Activated CD4-positive, alpha-beta T cell treated with anti-CD3 and anti-CD28 coated beads, Interleukin-2, amount 10 ng/mL, durations not matched to agents 7 days and 5 days (primary cell): ENCODE measurements at places on chromosomes 2 and 18.
A peak's percentile ranks its signal among the peaks of the same experiment; 100 is the strongest.

DNA sequence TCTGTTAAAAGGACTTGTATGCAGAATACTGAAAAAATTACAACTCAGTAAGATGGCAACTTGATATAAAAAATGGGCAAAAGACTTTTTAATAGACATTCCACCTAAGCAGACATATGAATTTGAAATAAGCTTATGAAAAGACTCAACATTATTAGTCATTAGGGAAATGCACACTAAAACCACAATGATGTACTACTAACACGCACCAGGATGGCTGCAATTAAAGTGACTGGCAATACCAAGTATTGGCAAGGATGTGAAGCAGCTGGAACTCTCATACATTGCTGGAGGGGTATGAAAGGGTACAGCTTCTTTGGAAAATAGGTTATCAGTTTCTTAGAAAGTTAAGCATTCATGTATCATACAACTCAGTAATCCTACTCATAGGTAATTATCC is 3.2 kb upstream of the ENOSF1 start:
- no peak for DNase-seq

DNA sequence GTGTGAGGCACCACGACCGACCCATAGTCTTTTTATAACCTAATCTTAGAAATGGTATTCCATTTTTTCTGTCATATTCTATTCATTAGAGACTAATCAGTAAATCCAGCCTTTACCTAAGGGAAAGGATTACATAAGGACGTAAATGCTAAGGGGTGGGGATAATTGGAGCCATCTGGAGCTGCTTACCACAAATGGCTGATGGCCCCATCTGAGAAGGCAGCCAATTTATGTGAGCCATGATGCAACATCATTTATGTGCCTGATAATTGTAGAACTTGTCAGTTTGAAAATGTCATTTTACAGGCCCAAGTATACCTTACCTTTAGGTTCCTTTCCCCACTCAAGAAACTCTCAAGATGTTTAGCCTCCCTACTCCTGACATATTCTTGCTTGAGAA is 44.0 kb downstream of the ARHGEF33 start:
- DNase-seq = no peak

- DNase-seq = no peak
These were observed 14.4 kb upstream of the SMIM21 start for GRCh38 chr18:75441896-75442295.

DNA sequence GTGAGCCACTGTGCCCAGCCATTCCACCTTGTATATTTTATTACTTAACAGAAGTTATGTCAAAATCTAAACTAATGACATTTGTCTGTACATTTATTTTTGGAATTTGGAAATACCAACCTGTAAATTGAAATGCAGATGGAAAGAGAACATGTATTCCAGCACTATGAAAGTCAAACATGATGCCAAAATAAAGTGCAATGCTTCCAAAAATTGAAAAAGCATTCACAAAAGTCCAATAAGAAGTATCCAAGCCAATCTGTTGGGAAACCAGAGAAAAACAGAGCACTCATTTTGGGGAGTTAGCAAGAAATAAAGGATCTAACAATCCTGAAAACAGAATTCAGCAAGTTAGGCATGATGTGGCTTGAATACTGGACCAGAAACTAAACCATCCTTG is 30.3 kb upstream of the NARS1 start:
- no peak for DNase-seq

- DNase-seq = no peak
These were observed 861.6 kb upstream of the CELF4 start for GRCh38 chr18:38427234-38427633.

DNA sequence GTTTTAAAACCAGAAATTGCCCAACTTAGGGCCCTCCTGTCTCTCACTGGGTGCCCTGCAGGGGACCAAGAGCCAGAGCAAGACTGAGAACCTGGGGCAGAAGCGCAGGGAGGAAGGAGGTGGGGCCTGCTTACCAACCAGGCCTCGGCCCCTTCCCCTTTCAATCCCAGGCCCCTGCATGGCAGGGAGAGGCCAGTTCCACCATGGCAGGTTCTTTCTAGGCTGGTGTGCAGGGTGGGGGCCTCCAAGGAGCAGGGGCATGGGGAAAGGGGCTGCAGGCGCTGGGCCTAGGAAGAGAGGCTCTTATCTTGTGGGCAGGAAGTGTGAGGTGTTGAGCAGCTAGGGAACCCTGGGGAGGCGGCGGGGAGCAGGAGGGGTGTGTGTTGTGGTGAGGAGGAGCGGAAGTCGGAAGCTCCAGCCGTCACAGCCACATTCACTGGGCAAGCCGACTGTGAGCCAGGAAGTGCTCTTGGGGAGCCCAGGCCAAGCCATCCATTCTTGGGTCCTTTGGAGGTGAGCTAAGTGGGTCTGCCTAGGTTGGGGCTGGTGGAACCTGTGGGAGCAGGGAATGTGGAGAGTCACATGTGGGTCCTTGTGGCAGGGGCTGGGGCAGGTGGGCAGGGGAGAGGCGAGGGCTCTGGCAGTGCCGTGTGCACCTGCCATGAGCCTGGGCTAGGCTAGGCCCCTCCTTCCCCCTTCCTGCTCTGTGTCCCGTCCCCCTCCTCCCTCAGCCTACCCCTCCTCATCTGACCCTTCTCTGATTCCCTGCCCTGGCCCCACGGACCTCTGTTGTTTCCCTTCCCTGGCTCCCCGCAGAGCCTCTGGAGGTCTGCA is at the start of gene PSD4:
PSD4 (plus strand) TSS at position 430 of the 834 bp plus-strand sequence. CDS start 8,486 bp downstream, outside the sequence.
- peak; percentile 94 for DNase-seq

DNA sequence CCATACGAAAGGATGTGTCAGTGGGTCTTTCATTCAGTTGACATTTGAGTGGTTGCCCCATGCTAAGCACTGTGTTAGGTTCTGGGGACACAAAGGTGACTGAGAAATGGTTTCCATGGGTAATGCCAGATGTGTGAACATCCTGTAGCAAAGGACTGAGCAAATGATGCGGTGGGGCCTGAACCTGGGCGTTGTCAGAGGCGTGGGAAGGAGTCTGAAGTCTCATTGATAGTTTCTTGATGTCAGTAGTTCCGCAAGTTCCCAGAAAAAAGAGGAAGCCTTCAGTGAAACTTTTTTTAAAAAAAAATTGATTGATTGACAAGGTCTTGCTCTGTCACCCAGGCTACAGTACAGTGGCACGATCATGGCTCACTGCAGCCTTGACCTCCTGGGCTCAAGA is 56.9 kb downstream of the LIMS1 start:
- DNase-seq = no peak

DNA sequence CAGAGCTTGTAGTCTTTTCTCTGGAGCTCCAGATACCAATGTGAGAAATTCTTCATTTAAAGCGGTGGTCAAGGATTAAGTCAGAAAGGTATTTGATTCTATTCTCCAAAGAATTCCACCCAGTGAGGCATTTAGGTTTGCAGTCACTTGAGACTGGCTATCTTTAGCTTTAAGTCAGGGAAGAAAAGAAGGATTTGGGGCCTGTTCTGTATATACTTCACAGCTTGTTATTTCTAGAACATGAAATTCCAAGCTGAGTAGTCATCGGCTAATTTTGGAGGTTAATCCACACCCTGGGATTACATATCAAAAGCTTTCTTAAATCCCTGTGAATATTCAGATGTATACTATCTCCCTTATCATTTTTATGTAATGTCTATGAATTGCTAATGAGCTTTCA is 39.4 kb downstream of the MYOM1 start:
- no peak for DNase-seq

DNA sequence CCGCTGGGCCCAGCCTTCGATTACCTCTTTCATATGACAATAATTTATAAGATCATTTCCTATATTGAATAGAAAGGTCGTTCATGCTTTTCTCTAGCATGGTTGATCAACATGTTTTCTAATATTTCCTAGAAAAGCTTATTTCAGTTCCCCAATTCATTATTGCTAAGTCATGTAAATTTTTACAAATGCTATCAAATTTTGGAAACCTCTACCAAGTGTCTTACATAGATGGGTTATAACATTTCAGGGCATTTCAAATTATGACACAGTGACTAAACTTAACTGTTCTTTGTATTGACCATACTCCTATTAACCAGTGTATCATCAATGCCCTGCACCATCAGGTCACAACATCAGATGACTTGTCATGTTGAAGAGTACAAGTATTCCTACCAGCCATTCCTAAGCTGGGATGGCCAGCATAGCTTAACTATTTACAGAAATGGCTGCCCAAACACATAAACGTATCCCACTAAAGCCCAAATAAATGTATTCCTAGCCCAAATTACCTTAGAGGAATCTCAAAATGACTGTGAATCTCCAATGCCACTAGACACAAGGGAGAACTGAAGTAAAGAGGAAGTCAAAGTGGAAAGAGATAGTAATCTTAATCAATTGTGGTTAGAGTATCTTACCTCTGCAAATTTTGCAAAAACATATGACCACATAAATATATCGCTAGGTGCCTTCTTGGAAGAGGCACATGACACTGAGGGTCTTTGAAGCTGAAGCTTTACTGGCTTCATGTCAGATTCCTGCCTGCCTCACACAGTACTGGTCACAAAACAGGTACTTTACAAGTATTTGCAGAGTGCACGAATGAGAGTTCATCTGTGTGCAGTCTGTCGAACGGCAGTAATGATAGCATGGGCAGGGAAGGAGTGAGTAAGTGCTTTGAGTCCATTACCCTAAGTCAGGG is 87.3 kb upstream of the TLK1 start:
- peak; percentile 56 for DNase-seq

- no peak for DNase-seq
These were observed 957.1 kb upstream of the CHAC2 start for GRCh38 chr2:52810460-52810859.

GRCh38 chr2:102238039-102238756 is 51.4 kb downstream of the IL1RL2 start:
- no peak for DNase-seq

DNA sequence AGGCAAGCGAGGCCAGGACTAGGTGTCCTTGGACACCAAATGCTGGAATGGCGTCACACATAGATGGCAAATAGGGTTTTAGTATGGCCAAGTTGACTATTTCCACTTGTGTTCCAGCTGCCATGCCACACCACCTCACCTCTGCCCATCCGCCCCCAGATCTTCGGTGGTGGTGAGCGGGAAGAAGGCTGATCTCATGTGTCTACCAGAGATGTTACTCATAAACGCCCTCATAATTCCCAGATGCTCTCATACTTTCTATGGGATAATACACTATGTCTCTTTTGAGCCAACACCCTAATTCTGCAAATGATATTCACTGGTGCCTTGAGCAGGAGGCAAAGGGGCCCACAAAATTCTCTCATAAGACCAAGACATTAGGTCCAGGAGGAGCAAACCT is 281.1 kb upstream of the FN1 start:
- DNase-seq = no peak

- DNase-seq = no peak
These were observed 80.2 kb downstream of the PXDN start for GRCh38 chr2:1664076-1664605.

GRCh38 chr2:205545971-205546816 is 136.1 kb upstream of the NRP2 start:
- no peak for DNase-seq

DNA sequence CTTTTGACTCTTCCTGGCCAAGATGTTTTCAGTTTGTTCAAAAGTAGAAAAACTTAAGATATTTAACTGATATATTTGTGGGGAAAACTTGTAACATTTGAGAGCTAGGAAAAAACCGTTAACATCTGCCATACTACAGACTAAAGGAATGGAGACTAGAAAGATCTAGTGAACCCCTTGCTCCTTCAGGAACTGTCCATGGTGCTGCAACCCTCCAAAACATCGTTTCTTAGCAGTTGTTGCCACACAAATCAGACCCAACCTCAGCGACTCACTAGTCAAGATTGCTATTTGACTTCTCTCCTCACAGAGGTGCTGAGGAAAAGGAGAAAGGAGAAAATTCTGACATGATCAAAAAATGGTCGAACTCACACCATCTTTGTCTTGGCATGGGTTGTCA is 393.8 kb upstream of the LYPD1 start:
- DNase-seq = peak; percentile 8

- peak; percentile 73 for DNase-seq
These were observed 82.8 kb upstream of the SEC11C start for GRCh38 chr18:59056706-59057492.

DNA sequence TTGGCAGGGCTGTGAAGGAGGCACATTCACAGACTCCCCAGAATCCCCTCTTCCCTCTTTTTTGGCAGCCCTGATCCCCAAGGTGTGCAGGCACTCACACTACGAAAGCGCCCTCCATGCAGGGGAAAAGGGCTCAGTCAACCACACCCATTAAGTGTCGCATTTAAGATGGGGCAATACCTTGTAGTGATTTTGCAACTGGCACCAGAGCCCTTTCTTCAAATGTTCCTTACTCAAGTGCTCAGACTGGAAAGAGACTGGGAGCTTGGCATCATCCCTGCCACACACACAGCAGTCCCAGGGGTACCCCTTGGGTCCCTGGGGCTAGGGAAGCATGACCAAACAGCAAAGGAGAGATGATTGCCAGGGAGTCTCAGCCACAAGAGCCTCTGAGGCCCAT is 190.1 kb downstream of the HAUS1 start:
- DNase-seq = no peak

DNA sequence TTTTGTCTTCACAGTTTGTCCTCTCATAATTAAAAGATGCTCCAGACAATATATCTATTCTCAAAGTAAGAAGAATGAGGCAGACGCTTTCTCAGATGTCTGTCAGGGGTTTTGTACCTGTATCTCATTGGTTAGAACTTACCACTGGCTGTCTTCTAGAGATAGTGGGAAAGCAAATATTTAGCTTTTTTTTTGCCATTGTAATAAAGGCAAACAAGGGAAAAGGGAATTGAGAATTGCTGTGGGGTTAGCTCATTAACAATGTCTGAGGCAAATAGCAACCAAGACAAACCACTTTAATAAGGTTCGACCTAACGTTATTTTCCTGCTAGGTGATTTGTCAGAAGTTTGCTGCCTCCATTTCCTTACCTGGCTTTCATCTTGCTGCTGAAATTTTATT is 30.0 kb downstream of the ZNF638 start:
- DNase-seq = no peak

- DNase-seq = no peak
These were observed 21.9 kb upstream of the NCOA1 start for GRCh38 chr2:24469148-24469650.

DNA sequence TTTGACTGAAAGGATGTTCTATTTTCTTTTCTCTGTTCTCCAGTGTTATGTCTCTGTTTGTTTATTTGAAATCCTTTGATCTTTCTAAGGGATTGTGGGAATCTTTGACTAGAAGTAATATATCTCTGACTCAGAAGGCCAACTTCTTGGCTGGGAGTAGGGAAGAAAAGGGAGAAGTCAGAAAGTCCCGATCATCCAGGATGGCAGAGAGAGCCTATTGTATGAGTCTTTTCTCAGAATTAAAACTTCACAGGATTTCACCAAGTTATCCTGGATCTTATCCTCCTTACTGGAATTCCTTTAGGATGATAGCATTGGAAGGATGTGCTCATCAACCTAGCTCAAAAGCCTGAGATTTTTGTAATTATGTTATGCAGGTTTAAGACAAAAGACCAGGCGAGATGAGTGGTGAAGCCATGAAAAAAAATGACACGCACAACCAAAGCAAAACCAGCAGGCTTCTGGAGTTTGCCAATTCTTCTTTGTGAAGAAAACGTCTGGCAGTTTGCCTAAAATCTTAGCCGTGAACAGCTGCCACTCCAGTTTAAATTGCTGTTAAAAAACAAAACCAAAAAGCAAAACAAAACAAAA is 383.6 kb upstream of the SMIM21 start:
- no peak for DNase-seq

GRCh38 chr2:27145682-27146081 is 3.1 kb upstream of the TCF23 start:
- DNase-seq = no peak

- no peak for DNase-seq
These were observed 1090.2 kb upstream of the ACVR2A start for GRCh38 chr2:146754606-146755005.
